ENCODE measurements at places on chromosomes 4 and X.
A peak's percentile ranks its signal among the peaks of the same experiment; 100 is the strongest.

DNA sequence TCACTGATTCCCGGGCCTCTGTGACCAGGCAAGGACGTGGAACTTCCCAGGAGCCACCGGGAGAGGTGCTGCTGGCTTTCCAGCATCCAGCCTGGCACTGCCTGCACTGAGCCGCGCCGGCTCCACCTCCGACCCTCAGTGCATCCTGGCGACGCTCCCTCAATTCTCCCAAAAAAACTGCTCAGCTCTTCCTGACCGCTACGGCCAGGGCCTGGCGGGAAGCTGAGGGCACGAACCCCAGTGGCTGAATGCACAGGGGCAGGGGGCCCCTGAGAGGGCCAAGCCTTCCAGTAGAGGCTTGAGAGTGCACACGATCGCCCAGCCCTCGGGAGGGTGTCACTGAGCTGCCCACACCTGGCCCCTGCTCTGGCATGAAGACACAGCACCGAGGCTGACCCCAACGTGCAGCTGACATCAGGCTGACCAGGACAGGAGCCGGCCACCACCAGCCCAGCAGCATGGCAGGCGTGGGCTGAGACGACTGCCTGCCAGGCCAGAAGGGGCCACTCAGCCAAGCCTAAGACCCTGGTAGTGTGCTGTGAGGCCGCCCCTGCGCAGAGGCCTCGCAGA, 6.9 kb downstream of the CTBP1 start:
- DNase-seq: no peak

DNA sequence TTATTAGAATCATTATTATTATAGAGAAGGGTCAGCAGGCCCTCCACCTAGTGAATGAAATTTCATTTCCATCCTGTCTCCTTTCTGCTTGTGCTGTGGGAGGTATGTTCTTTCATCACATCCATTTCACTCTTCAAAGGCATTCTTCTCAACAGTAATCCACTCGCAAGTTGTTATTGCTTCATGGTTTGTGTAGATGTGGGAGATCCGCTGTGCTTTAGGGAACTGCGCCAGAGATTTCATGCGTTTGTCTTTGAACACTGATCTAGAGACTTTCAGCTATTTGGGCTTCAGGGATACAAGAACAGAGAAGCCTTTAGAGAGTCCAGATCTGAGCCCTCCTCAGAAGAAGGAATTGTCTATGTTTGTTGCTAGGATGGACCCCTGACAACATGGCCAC, 53.5 kb upstream of the PUDP start:
- DNase-seq: peak; percentile 59

GRCh38 chr4:123232439-123232838, 164.2 kb upstream of the SPRY1 start:
- DNase-seq: peak; percentile 65

GRCh38 chr4:22444813-22445212, 71.1 kb downstream of the ADGRA3 start:
- DNase-seq: no peak

- peak; percentile 89 for DNase-seq
Observed at GRCh38 chrX:13647709-13648212, 5.2 kb upstream of the TCEANC start.

DNA sequence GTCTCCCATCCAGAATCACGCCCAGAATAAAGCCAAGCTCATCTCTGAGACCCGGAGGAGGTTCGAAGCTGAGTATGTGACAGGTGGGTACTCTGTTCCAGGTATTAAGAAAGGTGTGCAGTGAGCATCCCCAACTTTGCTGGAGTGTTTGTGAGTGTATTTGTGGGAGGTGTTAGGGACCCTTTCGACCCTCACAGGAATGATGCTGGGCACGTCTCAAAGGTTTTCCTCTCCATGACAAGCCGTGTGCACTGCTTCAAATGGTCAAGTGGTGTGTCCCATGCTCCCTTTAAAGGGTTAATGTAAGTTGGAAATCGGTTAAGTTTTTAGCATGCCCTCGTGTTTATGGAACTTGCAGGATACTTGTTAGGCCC, 442 bp downstream of the MOSPD2 start:
- DNase-seq: no peak

DNA sequence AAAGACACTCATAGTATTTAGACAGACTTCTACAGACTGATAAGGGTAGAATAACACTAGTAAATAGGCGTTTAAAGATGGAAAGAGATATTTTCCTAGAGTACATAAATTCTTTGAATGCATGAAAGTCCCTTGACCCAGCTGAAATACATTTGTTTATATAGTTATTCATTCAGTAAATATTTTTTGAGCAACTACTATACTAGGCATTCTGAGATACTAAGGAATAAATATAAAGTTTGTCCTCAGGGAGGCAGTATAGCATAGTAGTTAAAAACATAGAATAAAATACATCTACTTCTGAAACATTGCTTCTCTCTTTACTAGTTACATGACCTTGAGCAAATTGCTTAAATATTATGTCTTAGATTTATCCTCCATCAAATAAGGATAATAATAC, 27.4 kb downstream of the HMGN5 start:
- DNase-seq: peak; percentile 27

DNA sequence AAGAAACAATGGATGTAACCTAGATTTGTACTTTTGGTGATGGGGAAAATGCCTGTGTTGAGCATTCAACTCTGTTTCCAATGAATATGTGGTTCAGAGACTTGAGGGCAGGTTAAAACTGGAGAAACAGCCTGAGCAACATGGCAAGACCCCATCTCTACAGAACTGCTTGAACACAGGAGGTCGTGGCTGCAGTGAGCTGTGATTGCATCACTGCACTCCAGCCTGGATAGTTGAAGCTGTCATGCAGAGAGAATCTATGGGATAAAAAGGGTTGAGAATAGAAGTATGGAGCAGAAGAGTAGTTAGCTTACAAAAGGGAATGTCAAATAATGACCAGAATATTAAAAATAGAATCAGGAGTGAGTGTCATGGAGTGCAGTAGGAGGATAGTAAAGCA, 134.8 kb upstream of the PDE5A start:
- DNase-seq: no peak

DNA sequence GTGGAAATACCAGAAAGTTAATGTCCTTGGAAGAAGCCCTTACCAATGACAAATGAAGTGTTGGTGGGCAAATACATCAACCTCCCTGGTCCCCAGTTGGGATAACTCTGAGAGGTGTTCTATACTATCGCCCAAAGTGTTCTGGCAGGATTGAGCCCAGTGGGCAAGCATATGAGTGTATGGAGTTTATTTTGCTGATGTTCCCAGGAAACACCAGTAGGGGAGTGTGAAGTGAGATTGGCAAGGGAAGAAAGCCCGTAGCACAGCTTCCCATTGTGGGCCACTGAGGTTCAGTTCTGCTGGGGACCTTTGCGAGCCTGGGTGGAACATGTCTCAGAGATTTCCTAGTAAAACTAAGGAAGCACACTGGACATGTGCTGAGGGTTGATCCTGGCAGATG, 65.1 kb downstream of the ARHGAP6 start:
- no peak for DNase-seq

- no peak for DNase-seq
Observed at GRCh38 chrX:115189646-115190635, 731 bp downstream of the RBMXL3 start.

- DNase-seq: no peak
Observed at GRCh38 chrX:104523858-104524257, 42.1 kb upstream of the IL1RAPL2 start.

DNA sequence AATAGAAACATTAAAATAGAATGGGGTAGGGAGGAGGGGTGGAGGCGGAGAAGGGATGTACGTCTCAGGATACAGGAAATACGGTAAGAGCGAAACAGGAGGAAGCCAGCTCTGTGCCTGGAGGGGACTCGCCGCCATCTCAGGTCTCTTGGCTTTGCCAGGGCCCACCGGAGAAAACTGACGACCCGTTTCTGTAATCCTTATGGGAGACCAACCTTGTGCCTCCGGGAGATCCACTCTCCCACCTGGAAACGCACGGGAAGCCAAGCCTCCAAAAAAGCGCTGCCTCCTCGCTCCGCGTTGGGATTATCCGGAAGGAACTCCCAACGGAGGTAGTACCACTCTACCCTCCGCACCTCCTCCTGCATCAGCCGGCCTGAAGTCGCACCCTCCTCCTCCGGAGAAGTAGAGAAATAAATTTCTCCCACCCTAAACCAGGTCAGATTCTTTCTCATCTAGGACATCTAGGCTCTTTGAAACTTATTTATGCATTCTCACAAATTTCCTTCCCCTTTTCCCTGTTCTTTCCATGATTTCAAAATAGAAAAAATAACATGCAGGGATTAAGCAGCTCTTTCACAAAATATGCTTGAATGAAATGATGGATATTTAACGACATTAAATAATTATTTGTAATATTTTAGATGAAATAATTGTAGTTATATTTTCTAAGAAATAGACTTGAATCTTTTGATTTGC, at the start of gene NBDY:
TSS of gene NBDY (plus strand) at position 92 of the 699 bp plus-strand sequence. CDS start at position 203, 111 bp downstream.
- peak; percentile 47 for DNase-seq

DNA sequence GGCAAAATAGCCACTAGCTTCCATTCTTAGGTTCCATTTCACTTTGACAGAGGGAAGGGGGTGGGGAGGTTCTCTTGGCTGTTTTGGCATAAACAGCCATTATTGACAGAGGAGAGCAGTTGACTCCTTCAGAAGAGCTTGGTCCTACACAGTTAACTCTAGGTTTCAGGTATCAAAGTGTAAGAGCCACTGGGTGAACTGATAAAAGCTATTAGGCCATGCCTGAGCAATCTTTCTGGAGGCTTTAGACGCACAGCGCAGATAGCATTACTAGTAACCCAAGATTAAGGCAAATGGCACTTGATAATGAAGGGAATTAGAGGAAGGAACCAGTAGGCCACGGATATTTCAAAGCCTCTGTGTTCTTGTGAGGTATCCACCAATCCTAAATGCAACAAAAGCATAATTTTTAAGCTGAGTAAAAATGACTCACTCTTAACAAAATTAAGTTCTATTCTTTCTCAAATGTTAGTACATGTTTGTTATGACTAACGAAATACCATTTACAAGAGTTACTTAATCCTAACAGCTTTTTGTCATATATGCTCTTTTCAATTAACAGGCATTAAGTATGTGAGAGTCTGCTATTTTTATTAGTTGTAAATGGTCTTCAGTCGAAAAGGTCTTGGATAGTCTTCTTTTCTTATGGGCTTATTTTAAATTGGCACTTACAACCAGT, 53.6 kb downstream of the SLC7A11 start:
- peak; percentile 25 for DNase-seq

GRCh38 chrX:132876523-132877338, 81.7 kb downstream of the HS6ST2 start:
- DNase-seq: peak; percentile 7

- DNase-seq: peak; percentile 39
Observed at GRCh38 chrX:48972220-48973164, 848 bp upstream of the KCND1 start.

GRCh38 chr4:14000091-14000814, 372.7 kb upstream of the BOD1L1 start:
- DNase-seq: no peak

DNA sequence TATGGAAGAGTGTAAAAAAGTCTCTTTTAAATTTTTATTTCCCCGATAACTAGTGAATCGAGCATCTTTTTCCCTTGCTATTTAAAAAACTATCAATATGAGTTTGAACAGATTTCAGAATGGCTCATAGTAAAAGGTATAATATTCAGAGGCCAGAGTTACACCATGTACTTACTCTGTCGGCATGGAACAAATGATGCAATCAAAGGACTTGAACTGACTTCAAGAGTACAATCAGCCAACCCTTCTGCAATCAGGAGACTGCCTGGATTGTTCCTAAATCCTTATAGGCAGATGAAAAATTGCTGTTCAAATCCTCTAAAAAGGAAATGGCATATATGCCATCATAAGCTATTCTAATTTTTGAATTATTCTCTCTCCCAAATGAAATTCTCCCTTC, 273.3 kb downstream of the SH2D1A start:
- DNase-seq: no peak

GRCh38 chr4:93957186-93957585, 128.6 kb downstream of the ATOH1 start:
- DNase-seq: no peak

GRCh38 chr4:128452415-128452814, 164.8 kb upstream of the PGRMC2 start:
- no peak for DNase-seq

- peak; percentile 45 for DNase-seq
Observed at GRCh38 chr4:138727731-138728130, 287.9 kb upstream of the NOCT start.

DNA sequence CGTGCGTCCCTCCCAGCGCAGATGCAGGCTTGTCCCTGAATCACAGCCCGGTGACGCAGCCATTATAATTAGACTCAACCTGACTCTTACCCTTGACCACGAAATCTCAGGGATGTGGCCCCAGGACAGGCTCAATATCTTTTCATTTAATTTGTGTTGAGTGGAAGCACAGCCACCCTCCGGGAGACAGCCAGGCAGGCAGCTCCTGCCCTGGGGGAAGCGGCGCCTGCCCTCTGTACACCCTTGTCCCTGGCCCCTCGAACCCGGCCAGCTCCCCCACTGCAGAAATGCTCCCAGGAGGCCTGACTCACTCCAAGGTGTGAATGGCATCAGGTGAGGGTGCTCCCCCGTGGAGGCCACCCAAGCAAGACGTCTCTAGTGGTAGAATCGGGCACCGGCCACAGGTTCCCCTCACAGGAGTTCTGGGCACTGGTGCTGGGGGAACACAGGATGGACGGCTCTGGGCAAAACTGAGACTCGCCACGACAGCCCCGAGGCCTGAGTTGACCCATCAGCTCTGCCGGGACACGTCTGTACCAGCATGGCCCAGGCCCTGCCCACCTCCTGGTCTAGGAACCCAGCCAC, 2.7 kb downstream of the CPLX1 start:
- no peak for DNase-seq

GRCh38 chr4:145860446-145860845, 78.2 kb downstream of the ZNF827 start:
- DNase-seq: no peak

GRCh38 chr4:105092356-105092755, 54.3 kb upstream of the TET2 start:
- peak; percentile 68 for DNase-seq

DNA sequence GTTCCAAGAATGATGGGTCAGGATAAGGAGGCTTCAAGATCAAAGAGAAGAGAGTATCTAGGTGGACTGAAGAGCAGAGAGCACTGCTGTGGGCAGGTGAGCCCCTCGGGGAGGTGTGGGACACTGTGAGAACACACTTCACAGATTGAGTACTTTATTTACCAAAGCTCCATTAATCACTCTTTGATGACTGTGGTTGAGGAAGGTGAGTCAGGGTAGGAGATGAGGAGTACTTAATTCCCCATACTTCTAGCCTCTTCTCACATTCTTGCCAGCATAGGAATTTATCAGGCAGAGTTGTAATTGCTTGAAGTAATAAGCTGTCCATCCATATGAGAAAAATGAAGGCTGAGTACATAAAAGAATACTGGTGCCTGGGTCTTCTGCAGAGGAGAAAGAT, 375.3 kb downstream of the PCDH10 start:
- DNase-seq: no peak

- peak; percentile 44 for DNase-seq
Observed at GRCh38 chr4:133483600-133484246, 334.6 kb downstream of the PCDH10 start.

Data from fibroblast of villous mesenchyme (primary cell).